ENCODE measurements at places on chromosomes 6 and 20.

GRCh38 chr6:123415844-123416468 lies 220.8 kb downstream of the TRDN start:
- no peak for DNase-seq

DNA sequence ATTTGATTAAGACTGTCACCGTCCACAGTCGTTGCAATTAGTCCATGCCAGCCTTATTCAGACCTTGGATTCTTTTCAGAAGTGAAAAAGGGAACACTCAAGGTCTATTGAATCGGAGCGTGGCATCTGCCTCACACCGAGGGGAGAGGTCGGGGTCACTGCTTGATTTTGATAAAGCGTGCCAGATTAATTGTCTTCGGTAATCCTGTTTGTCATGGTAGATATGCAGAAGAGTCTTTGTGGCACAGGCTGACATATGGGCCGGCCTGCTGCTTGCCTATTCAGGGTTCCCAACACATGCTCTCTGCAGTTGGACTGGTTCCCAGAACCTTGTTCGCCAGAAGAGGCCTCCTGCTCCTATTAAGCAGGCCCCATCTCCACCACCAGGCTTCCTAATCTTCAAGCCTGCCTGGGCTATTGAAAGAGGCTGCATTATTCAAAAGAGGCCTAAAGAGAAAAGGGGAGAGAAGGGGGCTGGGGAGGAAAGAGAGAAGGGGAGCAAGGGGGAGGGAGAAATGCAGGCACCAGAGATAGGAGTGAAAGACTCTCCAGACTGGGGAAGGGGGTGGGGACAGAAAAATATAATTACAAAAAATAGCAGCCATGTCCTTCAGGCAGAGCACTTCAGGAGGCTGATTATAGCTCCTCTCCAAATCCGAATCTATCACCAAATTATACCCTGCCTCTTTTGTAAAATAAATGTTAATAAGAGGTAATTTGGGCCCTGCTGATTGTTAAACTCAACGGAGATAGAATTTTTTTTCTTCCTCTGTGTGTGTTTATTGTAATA lies 611.3 kb downstream of the HDGFL1 start:
- no peak for DNase-seq

GRCh38 chr6:50681213-50681824 lies 32.0 kb upstream of the TFAP2D start:
- DNase-seq, result no peak

DNA sequence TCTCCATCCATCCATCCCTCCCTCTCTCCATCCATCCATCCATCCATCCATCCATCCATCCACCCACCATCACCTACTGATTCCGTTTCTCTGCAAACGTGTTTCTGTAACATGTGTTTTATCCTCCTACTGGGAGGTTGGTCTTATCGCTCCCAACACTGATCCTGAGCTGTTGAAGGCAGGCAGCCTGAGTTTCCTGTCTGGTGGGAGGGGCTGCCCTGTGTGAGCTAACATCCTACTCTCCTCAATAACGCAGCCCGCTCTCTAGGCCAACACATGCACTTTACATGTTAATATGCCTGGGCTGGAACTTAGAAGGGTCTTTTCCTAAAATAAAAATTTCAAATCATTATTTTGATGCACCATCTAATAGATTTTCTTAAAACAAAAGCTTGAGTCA lies 126.5 kb downstream of the WDR27 start:
- DNase-seq, result no peak

- no peak for DNase-seq
Observed at GRCh38 chr6:132404736-132405135, 3.5 kb upstream of the MOXD1 start.

DNA sequence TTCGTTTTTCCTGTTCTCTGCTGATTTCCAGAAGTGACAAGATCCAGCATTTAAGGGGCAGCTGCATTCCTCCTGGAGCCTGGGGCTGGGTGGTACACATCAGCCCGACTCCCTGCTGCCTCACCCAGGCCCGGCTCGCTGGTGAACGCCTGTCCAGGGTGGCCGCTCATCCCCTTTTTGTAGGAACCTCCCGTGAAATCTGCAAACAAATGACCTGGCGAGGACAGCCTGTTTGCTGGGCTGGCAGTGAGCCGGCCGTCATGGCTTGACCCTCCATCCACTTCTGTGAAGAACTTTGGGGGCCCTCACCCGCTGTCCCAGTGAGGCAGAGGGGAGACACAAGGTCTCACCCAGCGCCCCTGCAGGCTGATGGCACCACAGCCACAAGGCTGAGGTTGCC lies 39.0 kb downstream of the PYGB start:
- DNase-seq, result no peak

GRCh38 chr20:54368570-54368969 lies 106.8 kb upstream of the DOK5 start:
- no peak for DNase-seq

GRCh38 chr20:58550275-58551059 lies 35.3 kb upstream of the APCDD1L start:
- DNase-seq, result no peak

- no peak for DNase-seq
Observed at GRCh38 chr6:157401734-157402338, 20.8 kb downstream of the ZDHHC14 start.

DNA sequence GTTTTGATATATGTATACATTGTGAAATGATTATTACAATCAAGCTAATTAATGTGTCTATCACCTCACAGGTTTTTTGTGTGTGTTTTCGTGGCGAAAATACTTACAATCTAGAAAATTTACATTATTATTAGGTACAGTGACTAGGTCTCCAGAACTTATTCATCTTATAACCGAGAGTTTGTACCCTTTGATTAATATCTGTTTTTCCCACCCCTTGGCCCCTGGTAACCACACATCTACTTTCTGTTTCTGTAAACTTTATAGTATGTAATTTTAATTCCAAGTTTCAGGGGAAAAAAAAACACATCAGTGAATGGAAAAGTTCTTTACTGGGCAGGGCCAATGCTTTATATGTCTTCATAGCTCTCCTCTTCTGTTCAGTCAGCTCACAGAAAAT lies 131.4 kb downstream of the LMBRD1 start:
- DNase-seq, result no peak

GRCh38 chr6:169363590-169363989 lies 109.9 kb upstream of the THBS2 start:
- DNase-seq, result no peak

GRCh38 chr6:25156123-25156522 lies 123.1 kb upstream of the CARMIL1 start:
- no peak for DNase-seq

GRCh38 chr20:2053615-2054014 lies 48.0 kb upstream of the STK35 start:
- no peak for DNase-seq

- DNase-seq, result no peak
Observed at GRCh38 chr20:51340451-51340840, 202.1 kb downstream of the NFATC2 start.

GRCh38 chr20:10129749-10130148 lies 88.9 kb upstream of the SNAP25 start:
- no peak for DNase-seq

All from activated T-cell treated with anti-CD3 and anti-CD28 coated beads for 1 hour (primary cell).